ENCODE measurements at places on chromosomes 6 and 20.

GRCh38 chr6:63743691-63744090, 108.1 kb downstream of the PHF3 start:
- no peak for DNase-seq

DNA sequence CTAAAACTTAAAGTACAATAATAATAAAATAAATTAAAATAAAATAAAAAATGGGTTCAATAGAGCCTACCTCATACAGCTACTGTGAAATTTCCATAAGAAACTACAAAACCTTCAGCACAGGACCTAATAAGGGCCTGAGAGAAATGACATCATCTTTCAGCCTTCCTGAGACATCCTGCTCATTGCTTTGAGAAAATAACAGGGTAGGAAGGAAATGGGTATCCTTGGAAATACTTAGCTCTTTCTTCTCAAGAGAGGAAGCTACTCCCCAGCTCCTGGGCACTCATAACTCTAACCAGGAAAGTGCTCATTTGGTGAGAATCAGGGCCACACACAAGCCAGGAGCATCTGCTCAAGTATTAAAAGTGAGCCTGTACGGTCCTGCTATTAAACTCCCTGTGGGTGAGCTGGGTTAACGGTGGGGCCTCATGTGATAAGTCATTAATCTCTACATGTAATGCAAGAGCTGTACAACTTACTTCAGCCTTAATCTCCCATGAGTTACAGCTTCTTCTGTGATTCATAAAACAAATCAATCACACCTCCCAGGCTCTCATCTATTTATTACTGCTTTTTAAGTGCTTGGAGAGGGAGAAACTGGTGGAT, 141.4 kb downstream of the MAFB start:
- DNase-seq: no peak

DNA sequence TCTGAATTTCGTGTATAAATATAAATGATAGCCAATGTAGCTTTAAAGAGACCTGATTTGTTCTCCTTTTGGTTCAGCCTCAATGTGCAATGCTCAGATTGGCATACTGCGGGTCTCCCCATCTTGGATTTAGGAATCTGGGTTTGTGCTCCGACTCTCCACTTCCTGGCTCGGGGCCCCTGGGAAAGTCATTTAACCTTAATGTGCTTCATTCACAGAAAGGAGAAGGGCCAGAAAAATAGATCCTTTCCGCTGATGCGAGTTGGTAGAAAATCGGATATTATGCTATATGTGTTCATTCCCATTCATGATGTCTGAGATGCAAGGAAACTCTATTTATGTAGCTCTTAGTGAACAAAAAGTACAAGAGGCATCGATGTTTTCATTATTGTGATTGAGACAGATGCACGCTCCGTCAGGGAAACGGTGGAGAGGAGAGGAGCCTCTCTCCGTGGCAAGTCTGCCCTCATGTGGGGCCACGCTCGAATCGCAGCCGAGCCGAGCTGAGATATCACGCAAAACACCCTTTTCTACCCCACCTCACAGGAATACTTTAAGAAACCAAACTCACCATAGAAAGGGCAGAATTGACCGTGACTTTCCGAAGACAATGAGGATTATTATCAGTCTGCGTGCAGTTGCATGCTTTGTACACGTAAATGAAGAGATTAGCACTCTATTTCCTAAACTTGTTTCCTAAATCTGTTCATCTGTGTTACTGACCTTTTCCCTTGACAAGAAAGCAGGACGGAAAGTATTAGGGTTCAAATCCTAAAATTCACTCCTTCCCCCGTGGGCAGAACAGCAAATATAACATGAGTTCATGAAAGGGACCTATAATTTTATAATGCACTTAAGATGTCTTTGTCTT, 136.6 kb downstream of the COL9A1 start:
- DNase-seq: no peak

DNA sequence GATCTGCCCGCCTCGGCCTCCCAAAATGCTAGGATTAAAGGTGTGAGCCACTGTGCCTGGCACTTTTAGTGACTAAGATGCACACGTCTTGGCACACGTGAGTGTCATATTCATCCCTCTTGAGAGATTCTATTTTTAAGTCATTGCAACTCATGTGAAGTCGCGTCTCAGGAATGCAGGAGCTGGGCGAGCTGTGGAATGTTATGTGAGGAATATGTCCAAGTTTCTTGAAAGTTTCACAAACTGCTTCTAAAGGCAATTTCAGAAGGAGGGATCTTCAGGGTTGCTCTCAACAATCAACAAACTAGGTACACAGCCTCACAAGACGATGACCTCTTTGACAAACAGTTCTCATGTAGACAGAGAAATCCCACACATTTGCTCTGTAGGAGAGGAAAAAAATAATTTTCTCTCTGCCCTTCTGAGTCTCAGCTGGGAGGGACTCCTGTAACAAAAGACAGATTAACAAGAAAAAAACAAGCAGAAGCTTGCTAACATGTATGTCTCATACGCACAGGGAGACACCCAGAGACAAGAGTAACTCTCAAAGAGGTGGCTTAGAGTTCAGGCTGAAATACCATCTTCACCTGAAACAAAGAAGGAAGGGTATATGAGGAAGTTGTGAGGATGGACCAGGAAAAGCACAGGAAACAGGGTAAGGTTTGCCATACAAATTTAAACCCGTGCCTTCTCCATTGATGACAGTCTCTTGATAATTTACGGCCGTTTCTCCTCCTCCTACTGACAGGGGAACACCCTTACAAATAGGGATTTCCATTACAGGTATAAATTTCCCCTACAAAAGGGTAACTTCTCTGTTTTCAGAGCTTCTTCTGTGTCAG, 45.3 kb upstream of the FAM50B start:
- DNase-seq: no peak

DNA sequence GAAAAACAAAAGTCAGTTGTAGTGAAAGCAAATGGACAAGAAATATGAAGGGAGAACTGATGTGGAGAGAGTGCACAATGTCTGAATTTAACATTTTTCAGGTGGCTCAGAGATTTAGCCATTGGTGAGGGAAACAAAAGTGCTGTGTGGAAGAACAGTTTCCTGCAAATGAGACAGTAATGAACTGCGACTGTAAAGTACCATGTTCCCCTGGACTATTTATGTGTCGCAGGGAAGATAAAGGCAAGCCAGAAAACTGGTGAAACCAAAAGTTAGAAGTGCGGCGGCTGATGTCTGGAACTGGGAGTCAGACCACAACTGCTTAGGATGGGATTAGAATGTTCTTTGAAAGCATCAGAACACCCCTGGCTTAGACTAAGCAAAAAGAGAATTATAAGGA, 905.1 kb upstream of the MAN1A1 start:
- DNase-seq: no peak

- DNase-seq: no peak
Observed at GRCh38 chr20:46122071-46122470, 4.0 kb downstream of the CD40 start.

GRCh38 chr6:100845676-100846075, 35.5 kb downstream of the ASCC3 start:
- DNase-seq: no peak

DNA sequence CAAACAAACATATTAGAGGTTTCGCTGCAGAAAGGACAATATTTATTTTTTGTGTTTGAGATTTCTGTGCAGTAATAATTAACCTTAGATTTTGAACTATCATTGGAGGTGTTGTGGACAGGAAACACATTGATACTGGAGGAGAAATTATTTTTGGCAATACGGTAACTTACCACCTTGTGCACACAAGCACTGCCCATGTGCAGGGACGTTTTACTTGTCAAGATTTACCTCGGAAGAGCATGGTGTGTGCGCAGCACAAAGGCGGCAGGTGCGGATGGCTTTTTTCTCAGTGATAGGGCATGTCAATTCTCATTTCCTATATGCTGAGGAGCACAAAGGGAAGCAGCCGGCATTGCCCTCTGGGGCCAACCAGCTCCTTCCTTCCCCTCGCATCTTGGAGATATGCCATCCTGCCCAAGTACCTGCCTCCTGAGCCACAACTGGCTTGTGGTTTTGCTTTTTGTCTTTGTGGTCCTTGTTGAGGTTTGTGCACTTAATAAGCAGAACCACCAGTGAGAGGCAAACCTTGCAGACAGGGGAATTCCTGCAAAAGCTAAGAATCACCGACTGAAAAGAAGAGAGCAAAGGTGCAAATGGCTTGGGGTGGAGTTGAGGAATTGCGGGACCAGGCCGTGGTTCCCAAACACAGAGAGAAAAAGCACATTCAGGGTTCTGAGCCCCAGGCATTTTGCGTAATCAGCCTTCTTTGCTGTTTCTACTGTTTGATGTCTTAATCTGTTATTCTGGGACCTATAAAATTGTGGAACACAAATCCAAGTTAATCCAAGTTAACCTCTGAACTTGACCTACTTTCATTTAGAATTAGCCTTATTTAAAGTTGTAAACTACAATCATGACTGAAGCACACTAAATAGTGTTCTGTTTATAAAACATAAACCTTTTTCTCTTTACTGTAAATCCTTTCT, 21.9 kb downstream of the SAMD5 start:
- no peak for DNase-seq

GRCh38 chr6:3754776-3755175, 3.3 kb upstream of the PXDC1 start:
- DNase-seq: no peak

DNA sequence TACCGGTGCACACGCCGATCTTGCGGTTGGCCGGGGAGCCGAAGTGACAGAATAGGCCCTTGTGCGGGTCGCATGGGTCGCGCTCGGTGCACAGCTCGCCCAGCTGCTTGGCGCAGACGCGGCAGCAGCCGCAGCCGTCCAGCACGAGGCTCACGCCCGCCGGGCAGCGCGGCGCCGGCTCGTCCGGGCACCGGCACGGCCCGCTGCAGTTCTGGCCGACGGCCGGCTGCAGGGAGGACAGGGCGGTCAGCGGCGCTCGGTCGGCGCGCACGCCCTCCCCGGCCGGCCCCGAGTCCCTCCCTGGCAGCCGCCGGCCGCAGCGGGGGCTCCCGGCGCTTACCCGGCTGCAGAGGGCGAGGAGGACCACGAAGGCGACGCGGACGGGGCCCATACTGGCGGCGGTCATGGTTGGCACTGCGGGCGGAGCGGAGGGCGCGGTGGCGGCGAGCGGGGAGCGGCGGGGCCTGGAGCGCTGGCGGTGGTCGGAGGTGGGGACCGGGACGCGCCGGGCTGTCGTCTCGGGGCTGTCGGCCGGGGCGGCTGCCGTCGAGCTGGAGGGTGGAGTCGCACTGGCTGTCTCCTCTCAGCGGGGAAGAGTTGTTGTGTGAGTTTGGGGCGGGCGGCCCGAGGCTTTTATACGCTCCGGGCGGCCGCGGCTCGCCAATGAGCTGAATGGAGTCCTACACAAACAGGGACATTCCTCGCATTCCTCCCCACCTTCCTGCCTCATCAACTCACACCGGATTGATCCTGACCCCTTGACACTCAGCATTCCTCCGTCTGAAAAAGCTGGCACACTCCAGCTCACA, at the start of gene CCN2:
Gene CCN2, minus strand, starts transcription at position 606 of the 809 bp plus-strand sequence. Its CDS starts 200 bp downstream, at position 406.
- DNase-seq: no peak

DNA sequence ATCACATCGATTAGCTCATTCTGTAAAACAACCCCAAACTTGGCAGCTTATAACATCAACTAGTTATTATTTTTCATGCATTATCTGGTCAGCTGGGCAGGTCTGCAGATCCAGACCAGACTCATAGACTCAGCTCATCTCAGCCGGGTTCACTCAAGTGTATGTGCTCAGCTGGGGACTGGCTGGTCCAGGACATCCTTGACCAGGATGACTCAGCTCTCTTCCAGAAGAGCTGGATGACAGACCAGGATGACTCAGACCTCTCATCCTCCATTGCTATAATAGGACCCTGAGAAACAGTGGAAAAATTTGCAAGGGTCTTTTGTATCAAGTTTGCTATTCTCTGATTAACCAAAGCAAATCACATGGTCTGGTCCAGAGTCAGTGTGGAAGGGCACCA, 312.5 kb upstream of the PLCB4 start:
- DNase-seq: no peak

GRCh38 chr6:47263268-47263667, 46.4 kb downstream of the TNFRSF21 start:
- DNase-seq: no peak

- DNase-seq: no peak
Observed at GRCh38 chr6:167469101-167469500, 144.2 kb downstream of the TTLL2 start.

DNA sequence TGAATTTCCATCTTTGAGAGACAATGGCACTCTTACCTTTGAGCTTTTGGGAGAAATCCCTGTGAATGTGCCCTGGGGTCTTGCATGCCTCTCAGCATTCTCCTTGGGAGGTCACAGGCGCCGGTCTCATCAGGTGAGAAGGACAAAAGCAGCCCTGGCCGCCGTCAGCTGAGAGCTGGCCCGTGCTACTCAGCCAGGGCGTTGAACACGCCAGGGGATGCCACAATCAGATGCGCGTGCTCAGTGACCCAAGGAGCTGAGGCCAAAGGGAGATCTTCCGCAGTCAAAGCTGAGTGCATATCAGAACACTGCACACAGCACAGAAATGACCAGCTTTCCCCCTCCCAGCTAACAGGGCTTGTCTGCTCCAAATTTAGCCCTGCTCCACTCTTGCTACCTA, 253.6 kb upstream of the NOX3 start:
- DNase-seq: no peak

- DNase-seq: no peak
Observed at GRCh38 chr6:54307439-54307910, 766 bp upstream of the TINAG start.

- DNase-seq: no peak
Observed at GRCh38 chr6:13045676-13046075, 282.7 kb downstream of the TBC1D7 start.

DNA sequence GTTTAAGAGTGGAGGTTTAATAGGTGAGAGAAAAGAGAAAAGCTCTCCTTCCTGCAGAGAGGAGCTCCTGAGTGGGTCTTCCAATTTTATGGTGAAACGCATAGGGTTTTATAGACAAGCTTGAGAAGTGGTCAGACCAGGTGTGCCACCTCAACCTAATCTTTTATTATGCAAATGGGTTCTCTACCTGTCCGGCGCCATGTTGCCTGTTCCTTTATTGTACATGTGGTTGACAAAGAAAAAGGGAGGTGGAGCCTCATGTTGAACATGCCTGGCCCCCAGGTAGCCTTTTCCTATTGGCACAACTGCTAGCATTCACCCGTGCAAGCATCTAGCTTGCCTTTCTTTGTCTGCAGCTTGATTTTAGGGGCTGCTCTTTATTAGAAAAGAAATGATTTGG, 115.9 kb upstream of the F13A1 start:
- no peak for DNase-seq

GRCh38 chr6:135071541-135071940, 16.9 kb upstream of the HBS1L start:
- DNase-seq: no peak

DNA sequence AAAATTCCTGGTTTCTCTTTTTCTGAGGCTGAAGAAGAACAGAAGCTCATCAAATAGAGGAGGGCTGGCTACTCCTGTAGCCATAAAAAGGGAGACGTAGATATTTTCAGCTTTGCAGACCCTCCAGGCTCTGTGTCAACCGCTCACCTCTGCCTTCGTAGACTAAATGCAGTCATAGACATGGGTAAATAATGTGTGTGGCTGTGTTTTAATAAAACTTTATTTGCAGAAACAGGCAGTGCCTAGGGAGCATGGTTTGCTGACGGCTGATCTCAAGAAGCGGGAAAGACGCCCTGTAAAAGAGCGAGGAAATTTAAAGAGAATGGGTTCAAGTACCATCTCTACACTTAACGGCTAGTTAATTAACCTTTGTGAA, 171.8 kb downstream of the BCAS1 start:
- no peak for DNase-seq

Data from activated CD4-positive, CD25-positive, alpha-beta regulatory T cell treated with anti-CD3 and anti-CD28 coated beads, Interleukin-2, amount 50 U/mL, for 72 hours (primary cell).